ENCODE measurements at places on chromosomes 6 and 20. TPM values are rescaled to one million over a fixed set of nuclear protein-coding genes. Genes with fewer than 3 reads are reported as not detected.

ZNF311 gene
- 0.68 TPM for total RNA-seq

- H3K36me3 ChIP-seq, result no peaks in the 10 kb centered on the region
- no peak overlapping the region for H3K27ac ChIP-seq
- no peaks in the 10 kb centered on the region for H3K4me1 ChIP-seq
- H3K4me3 ChIP-seq, result peak overlapping the region; percentile 79
- no peaks in the 10 kb centered on the region for H3K27me3 ChIP-seq
Measured at GRCh38 chr20:59515013-59515905, 89.1 kb upstream of the PHACTR3 start.

LPA gene
- 0.15 TPM for total RNA-seq

DNA sequence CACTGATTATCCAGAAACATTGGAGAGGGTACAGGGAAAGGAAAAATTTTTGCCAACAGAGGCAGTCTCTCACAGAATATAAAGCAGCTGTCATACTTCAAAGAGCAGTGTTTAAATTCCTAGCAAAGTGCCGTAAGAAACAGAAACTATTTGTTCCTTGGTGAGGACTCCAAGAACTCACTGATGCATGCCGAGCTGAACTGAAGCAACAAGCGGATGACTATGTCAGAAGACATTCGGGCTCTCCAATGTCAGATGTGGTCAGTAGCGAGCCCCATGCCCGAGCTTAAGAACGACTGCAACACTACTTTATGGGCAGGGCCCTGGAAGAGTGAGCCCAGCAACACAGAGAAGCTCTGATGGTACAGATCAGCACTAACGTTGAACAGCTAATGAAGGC lies 54.7 kb downstream of the OR2B6 start:
- DNase-seq, result no peak
- H3K27ac ChIP-seq, result no peak overlapping the region
- H3K27me3 ChIP-seq, result no peaks in the 10 kb centered on the region
- no peaks in the 10 kb centered on the region for H3K4me1 ChIP-seq
- no peaks in the 10 kb centered on the region for H3K36me3 ChIP-seq
- no peak overlapping the region for H3K4me3 ChIP-seq

DNA sequence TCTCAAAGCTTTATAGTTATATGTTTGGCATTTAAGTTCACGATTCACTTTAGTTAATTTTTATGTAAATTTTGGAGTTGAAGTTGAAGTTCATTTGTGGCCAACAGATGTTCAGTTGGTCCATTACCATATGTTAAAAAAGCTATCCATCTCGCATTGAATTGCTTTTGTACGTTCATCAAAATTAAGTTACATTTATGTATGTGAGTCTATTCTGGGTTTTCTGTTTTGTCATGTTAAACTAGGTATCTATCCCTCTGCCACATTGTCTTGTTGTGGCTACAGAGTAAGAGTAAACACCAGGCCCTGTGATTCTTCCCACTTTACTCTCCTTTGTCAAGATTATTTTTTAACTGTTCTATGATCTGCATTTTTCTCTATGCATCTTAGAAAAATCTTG lies 237.3 kb downstream of the BMP2 start:
- H3K4me1 ChIP-seq, result no peaks in the 10 kb centered on the region
- no peak overlapping the region for H3K4me3 ChIP-seq
- H3K27me3 ChIP-seq, result no peaks in the 10 kb centered on the region
- H3K36me3 ChIP-seq, result peaks cover 12% of the 10 kb centered on the region
- DNase-seq, result no peak

- no peak overlapping the region for H3K4me3 ChIP-seq
- H3K36me3 ChIP-seq, result peaks cover 74% of the 10 kb centered on the region
- DNase-seq, result no peak
Measured at GRCh38 chr6:151425561-151425960, 26.4 kb downstream of the RMND1 start.

DNA sequence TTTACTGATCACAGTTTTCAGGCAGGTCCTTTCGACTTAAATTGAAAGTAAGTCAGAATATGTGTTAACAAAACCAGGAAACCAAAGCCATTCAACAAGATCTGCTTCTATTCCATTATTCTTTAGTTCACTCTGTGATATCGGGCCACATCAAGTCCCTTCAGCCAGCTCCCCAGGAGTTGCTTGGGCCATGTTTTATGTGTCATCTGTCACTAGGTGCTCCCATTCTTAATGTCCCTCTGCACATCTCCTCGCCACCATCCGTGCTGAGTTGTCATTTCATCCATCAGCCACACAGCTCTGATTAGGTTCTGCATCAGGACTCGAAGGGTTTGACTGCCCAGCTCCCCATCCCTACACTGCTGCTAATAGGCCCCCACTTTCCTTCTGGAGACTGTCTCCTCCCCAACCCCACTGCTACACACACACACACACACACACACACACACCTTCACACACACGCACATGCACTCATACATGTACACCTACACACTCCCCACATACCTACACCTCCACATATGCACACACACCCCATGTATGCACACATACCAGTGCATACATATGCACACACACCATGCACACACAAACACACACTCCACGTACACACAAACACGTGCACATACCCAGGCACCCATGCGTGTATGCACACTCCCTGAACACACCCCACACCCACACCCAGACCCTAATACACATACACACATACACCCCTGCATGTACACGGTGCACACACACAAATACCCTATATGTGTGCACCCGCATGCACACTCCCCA lies 143.3 kb upstream of the GMDS start:
- no peak overlapping the region for H3K27ac ChIP-seq
- no peaks in the 10 kb centered on the region for H3K4me1 ChIP-seq
- H3K4me3 ChIP-seq, result no peak overlapping the region
- peaks cover 2% of the 10 kb centered on the region for H3K36me3 ChIP-seq
- H3K27me3 ChIP-seq, result no peaks in the 10 kb centered on the region

CTCFL gene
- total RNA-seq, result 0.90 TPM

DNA sequence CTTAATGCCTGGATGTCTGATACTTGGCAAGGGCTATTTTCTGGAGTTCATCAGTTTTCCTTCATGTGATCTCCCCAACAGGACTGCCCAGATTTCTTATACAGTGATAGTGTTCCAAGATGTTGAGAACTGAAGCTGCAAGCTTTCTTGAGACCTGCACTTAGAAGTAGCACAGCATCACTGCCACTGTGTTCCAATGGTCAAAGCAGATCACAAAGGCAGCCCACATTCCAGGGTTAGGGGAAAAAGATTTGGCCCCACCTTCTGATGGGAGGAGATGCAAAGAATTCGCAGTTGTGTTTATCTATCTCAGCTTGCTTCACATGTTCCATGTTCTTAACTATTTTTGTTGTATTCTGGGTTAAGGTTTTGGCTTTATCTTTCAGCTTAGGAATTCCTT lies 78.2 kb downstream of the GPX5 start:
- H3K4me1 ChIP-seq, result no peaks in the 10 kb centered on the region
- no peaks in the 10 kb centered on the region for H3K36me3 ChIP-seq
- H3K27me3 ChIP-seq, result no peaks in the 10 kb centered on the region
- no peak overlapping the region for H3K4me3 ChIP-seq
- H3K27ac ChIP-seq, result no peak overlapping the region

PREP gene
- 52.4 TPM for total RNA-seq

DNA sequence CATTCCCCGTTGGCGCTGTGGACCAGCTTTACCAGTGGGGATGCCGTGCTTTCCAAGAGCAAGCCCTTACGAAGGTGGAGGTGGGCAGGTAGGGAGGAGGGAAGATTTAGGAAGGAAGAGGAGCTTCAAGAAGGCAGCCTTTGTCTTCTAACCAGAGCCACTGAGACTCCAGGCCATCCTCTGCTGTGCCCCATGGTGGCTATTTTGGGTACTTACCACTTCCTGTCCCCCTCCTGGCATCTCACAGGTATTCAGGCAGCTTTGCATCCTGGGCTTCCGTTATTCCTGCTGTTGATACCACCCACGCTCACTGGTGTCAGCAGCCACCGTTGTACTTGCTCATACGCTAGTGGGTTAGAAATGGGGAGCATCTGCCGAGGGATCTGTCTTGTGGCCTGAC lies 22.9 kb downstream of the ERMARD start:
- no peak overlapping the region for H3K27ac ChIP-seq
- no peak overlapping the region for H3K4me3 ChIP-seq
- peaks cover 4% of the 10 kb centered on the region for H3K36me3 ChIP-seq

- no peak overlapping the region for H3K4me3 ChIP-seq
- H3K27me3 ChIP-seq, result no peaks in the 10 kb centered on the region
- no peak for DNase-seq
- no peaks in the 10 kb centered on the region for H3K36me3 ChIP-seq
Measured at GRCh38 chr6:72504406-72504805, 117.5 kb upstream of the KCNQ5 start.

- H3K36me3 ChIP-seq, result no peaks in the 10 kb centered on the region
- no peak overlapping the region for H3K4me3 ChIP-seq
- no peak overlapping the region for H3K27ac ChIP-seq
- no peaks in the 10 kb centered on the region for H3K27me3 ChIP-seq
- DNase-seq, result no peak
- H3K4me1 ChIP-seq, result no peaks in the 10 kb centered on the region
Measured at GRCh38 chr20:3510110-3510509, 39.3 kb downstream of the ATRN start.

- H3K27ac ChIP-seq, result no peak overlapping the region
- peaks cover 6% of the 10 kb centered on the region for H3K36me3 ChIP-seq
- no peaks in the 10 kb centered on the region for H3K4me1 ChIP-seq
- no peak overlapping the region for H3K4me3 ChIP-seq
- DNase-seq, result no peak
- H3K27me3 ChIP-seq, result no peaks in the 10 kb centered on the region
Measured at GRCh38 chr20:37703035-37703845, 9.4 kb downstream of the CTNNBL1 start.

- H3K4me1 ChIP-seq, result no peaks in the 10 kb centered on the region
- H3K27ac ChIP-seq, result no peak overlapping the region
- no peak overlapping the region for H3K4me3 ChIP-seq
- DNase-seq, result no peak
Measured at GRCh38 chr6:21900730-21901129, 307.2 kb downstream of the SOX4 start.

CLPSL1 gene
- not detected for total RNA-seq

GRCh38 chr20:6718662-6719368 lies 48.7 kb upstream of the BMP2 start:
- H3K27me3 ChIP-seq, result no peaks in the 10 kb centered on the region
- H3K4me1 ChIP-seq, result no peaks in the 10 kb centered on the region
- no peak for DNase-seq

DNA sequence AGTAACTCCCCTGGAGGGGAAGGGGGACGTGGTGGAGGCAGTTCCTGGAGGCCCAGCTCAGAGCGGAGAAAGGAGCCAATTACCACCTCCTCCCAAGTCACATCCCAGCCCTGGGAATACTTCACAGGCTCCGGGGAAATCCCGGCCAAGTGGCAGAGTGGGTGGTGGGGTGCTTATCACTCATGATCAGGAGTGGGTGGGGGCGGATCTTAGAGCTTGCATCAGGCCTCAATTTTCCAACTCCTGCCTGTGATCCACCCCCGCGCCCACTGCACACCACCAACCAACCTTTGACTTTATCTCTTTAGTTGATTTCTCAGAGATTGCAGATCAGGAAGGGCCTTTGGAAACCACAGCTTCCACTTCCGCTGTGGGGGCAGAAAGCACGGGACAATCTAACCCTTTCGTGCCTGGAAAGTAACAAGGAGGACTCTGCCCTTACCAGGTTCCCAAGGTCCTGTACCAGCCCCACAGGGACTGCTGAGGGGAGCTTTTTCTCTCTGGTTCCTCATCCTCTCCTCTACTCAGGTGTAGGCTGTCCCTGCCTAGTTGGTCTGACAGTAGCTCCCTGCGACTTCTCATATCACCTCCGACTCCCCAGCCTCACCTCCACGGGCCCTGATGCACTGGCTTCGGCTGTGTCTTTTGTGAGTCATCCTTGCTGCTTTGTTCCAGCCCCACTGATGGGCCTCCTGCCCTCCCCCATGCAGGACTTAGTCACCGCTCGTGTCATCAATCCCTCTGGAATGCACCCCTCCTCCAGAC lies 24.9 kb upstream of the IER3 start:
- H3K36me3 ChIP-seq, result peaks cover 1% of the 10 kb centered on the region
- H3K27me3 ChIP-seq, result no peaks in the 10 kb centered on the region
- H3K4me1 ChIP-seq, result peaks cover 21% of the 10 kb centered on the region
- peak overlapping the region; percentile 47 for H3K4me3 ChIP-seq

EDN1 gene
- 2.1 TPM for total RNA-seq

GRCh38 chr6:127582777-127583462 lies 5.9 kb downstream of the C6orf58 start:
- no peaks in the 10 kb centered on the region for H3K4me1 ChIP-seq
- no peaks in the 10 kb centered on the region for H3K36me3 ChIP-seq
- H3K27me3 ChIP-seq, result no peaks in the 10 kb centered on the region

CDSN gene
- total RNA-seq, result not detected

SYNGAP1 gene
- total RNA-seq, result 111 TPM

FAM162B gene
- 2.3 TPM for total RNA-seq
